ENCODE measurements at places on chromosomes 1 and 21. TPM values are rescaled to one million over a fixed set of nuclear protein-coding genes. Genes with fewer than 3 reads are reported as not detected.

DNA sequence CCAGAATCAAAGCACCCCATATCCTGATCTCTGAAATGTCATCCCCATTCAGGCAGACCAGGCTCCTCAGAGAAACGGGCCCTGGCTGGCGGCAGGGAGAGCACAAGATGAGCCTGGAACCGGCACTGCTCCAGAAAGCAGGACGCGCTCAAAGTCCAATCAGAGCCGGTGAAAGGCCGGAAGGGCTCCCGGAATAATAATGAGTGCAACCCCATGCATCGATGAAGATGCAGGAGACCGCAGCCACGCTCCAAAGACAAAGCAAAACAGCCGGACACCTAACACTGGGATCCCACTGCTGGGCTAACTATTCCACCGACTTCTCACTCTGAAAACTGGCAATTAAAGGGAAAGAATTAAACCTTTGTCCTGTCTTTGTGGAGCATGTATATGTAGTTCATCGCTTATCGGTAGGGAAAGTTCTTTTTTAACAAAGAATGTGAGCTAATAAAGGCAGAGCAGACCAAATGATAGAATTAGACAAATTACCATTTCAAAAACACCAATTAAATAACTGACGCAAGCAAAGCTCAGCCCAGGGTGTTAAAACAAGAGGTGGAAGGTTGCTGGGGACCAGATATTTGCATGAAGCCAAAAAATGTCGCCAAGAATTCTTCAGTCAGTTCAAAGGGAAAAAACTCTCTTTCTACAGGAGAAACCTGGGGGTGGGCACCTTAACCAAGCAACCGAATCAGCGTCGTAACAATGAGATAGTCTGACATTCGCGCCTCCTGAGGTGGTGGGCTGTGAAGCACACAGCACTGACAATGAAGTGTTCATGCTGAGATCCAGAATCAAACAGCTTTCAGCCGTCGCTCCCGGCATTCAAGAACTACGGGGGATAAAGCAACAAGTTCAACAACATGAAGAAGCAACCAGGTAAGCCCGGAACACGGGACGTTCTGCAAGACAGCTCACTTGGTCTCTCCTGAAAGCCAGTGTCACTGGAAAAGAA, 95.2 kb downstream of the NPHP4 start:
- DNase-seq, result no peak

- DNase-seq, result no peak
Observed at GRCh38 chr1:198959032-198959431, 320.2 kb downstream of the PTPRC start.

DNA sequence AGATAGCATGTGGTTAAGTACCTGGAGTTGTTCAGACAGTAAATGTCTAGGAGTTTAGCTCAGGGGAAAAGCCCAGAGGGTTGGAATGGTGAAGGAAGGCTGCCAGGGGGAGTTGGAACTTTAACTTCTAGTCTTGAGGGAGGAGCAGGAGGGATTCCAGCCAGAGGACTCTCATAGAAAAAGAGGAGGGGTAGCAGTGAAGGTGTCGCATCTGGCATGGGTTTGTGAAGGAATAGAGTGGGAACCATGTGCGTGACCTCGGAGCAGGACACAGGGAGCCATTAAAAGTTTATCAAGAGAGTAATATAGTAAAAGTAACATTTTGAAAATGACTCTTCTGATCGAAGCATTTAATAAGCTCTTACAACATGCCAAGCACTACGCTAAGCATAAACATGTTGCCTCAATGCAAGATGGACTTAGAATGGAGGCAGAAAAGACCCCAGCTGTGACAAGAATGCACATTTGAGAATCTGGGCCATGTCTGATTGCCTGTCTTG, 632.4 kb upstream of the CAMK1G start:
- no peak for DNase-seq

- DNase-seq, result no peak
Observed at GRCh38 chr1:113321771-113322387, 68.4 kb upstream of the MAGI3 start.

DNA sequence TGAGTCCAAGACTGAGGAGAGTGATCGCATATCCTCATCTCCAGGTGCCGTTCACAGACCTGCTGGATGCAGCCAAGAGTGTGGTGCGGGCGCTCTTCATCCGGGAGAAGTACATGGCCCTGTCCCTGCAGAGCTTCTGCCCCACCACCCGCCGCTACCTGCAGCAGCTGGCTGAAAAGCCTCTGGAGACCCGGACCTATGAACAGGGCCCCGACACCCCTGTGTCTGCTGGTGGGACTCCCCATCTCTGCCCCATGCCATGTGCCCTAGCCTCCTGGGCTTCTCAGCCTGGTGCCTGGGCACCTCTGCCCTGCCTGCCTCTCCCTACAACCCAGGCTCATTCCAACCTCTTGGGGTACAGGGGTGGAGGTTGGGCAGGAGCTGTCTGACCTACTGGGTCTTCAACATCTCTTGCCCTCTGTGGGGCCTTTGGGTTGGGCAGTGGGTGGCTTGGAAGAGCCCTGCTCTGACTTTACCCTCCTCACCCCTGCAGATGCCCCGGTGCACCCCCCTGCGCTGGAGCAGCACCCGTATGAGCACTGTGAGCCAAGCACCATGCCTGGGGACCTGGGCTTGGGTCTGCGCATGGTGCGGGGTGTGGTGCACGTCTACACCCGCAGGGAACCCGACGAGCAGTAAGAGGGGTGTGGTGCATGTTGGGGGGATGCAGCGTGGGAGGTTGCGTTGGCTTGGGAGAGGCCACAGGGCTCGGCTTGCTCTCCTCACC, 7.2 kb downstream of the AMPD2 start:
- no peak for DNase-seq

DNA sequence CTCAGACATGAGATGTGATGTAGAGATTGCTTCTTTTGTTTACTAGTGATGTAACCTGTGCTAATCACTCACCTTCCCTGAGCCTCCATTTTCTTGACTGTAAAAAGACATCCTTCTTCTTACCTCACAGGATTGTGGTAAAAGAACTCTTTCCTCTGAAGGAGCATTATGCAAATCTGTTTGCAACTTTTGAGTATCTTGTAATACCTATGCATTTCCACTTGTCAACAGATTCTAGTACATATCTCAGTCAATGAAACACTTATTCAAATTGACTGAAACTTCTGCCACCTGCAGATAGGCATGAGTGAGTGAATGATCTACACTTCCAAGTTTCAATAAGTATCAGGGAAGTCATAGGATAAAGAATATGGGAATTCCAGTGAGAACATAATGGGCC, 174.7 kb downstream of the HHIPL2 start:
- no peak for DNase-seq

DNAJC8 gene
- 85.2 TPM for total RNA-seq

LCE6A gene
- not detected for total RNA-seq

STUM gene
- total RNA-seq, result not detected

All from HT1080 (cell line).